ENCODE measurements at places on chromosomes 3 and 15. TPM values are rescaled to one million over a fixed set of nuclear protein-coding genes. Genes with fewer than 3 reads are reported as not detected.

- DNase-seq = no peak
Observed at GRCh38 chr15:62933386-62933785, 109.2 kb upstream of the TPM1 start.

DNA sequence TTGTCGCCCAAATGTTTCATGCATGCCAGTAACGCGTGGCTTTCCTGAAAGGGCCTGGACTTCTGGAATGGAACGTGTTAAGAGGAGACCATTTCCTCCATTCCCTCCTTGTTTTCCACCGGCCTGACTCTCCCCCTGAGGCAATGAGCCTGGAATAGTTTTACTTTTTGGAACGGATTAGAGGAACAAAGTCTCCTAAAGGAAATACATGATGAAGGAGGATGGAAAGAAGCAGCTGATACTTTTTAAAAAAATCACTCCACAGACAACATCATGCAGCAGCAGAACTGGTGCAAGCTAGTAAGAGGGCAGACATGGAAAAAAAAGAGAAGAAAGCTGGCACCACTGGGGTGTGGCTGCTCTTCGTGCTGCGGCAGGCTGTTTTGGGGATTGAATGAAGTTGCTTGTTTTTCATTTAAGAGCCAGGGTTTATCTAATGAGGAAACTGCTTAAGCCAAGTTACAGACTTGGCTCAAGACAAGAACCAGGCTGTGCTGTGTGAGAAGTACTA is 3.6 kb upstream of the KBTBD12 start:
- no peak for DNase-seq

- DNase-seq = no peak
Observed at GRCh38 chr15:93019971-93020370, 69.0 kb downstream of the RGMA start.

DNA sequence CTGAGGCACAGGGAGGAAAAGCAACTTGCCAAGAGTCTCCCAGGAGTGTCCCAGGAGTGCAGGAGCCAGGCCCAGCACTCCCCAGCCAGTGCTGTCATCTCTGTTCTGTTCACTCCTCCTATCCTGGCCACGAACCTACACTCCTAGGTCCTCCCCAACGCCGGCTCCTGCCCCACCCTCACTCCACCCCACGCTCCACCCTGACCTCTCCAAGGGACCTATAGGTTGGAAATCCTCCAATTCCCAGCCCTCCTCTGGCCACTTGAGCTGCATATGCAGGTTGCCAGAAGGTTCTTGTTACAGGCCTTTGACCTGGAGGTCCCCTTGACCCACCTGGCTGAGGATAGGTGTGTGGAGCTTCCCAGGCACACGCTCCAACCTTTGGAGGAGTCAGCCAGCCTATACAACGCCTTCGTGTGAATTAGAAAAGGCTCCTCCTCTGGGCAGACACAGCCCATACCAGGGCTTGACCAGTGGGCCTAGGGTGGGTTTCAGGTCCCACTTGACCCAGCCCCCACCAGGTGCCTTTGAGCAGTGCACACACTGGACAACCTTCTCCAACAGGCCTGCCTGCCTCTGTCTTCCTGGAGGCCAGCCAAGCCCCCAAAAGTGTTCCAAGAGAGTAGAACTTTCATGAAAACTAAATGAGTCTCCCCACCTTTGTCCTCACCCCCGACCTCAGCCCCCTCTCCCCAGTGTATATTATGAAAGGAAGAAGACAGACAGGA is 167.2 kb upstream of the TLE3 start:
- DNase-seq = no peak

DNA sequence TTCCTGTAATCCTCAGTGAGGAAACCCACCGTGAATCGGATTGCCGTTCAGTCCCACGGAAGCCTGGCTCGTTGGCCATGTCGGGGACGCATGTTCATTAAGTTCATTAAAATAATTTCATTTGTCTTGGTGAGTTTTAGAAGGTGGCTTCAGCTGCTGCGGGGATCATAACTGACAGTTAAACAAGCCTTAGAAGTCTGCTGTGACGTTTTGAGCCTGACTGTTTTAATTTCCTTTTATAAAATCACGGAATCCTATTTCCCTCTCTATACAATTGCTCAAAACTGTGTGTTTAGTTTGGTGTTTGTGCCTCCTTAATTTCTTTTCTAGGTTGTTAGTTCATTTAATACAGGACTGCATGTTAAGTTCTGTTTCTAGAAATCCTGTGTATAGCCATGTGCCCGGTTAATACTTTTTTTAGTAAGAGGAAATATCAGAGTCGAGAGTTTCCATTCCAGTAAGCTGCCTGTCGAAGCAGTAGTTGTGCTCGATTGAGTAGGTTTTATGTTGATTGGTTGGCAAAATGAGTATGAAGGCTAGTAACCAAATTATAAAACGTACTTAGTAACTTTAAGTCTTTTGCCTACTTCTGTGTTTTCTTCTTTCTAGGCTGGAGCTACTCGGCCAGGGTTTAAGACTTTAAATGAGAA is 705 bp downstream of the NIPA2 start:
- no peak for DNase-seq

DNA sequence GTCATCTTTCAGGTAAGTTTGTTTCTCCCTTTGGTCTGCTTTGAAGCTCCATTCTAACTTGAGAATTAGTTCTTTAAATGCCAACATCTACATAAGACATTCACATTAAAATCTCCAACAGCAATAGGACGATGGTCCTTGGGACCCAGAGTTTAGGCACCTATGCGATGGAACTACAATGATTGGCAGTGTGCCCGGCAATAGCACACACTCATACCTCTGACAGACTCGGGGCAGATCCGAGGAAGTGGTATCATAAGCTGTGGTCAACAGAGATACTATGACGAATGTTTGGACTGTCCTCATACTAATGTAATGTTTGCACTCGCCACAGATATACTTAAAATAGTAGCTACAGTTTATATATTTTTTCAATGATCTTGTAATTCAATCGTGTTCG is 34.2 kb upstream of the NR2F2 start:
- no peak for DNase-seq

GRCh38 chr15:66251790-66252684 is 1.5 kb downstream of the MEGF11 start:
- peak; percentile 7 for DNase-seq

DNA sequence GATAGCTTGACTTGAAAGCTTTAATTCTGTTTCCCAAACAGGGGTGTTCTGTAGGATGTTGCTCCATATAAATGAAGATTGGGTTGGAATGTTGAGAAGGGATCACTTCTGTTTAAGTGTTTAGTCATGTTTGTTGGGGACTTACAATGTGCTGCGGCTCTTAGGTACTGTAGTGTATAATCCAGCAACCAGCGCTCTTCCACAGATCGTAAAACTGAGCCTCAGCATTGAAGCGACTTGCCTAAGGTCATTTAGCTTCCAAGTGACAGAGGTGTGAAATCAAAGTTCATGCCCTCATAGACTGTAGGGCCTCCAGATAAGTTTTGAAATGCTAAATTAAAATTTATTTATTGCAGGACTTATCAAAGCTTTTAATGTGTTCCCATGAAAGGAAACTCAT is 1.8 kb downstream of the MKRN2 start:
- no peak for DNase-seq

- no peak for DNase-seq
Observed at GRCh38 chr3:132556508-132557159, 40.4 kb upstream of the ACKR4 start.

- DNase-seq = no peak
Observed at GRCh38 chr15:26838742-26839460, 28.0 kb upstream of the GABRA5 start.

GRCh38 chr3:81419228-81419627 is 342.2 kb downstream of the GBE1 start:
- peak; percentile 1 for DNase-seq

GRCh38 chr3:54712539-54712938 is 215.3 kb downstream of the LRTM1 start:
- DNase-seq = no peak

GRCh38 chr3:179927191-179927590 is 109.5 kb downstream of the PEX5L start:
- DNase-seq = no peak

- DNase-seq = peak; percentile 66
Observed at GRCh38 chr3:78994174-78995027, 773.4 kb downstream of the ROBO1 start.

DNA sequence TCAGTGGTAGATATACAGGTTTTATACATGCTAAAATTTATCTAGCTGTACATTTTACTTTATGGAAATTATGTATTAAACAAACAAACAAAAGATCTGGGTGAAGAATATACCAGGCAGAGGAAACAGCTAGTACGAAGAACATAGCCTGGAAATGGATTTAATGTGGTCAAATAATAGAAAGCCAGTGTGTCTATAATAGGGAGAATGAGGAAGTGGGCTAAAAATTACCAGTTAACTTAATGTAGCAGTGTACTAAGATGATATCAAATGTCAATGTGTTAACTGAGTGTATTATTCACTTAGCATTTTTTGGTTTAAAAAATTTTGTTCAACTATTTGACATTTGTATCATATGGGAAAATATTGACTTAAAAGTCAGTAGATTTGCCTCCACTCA is 22.8 kb upstream of the SLC15A2 start:
- no peak for DNase-seq

DNA sequence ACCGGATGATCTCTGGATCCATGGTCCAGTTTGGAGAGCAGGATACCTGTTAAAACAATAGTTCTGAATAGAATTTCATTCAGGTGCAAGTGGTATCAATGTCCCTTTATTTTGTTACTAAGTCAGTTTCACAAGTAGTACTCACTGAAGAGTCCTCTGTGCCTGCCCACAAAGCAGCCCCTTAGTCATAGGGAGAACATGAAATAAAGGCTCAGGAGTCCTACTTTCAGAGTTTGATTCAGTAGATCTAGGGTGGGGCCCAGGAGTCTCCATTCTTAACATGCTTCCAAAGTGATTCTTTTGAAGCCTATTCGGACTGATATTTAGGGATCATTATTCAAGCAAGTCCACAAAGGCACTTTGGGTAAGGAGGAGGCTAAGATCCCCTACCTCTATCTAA is 79.8 kb upstream of the ACKR4 start:
- no peak for DNase-seq

DNA sequence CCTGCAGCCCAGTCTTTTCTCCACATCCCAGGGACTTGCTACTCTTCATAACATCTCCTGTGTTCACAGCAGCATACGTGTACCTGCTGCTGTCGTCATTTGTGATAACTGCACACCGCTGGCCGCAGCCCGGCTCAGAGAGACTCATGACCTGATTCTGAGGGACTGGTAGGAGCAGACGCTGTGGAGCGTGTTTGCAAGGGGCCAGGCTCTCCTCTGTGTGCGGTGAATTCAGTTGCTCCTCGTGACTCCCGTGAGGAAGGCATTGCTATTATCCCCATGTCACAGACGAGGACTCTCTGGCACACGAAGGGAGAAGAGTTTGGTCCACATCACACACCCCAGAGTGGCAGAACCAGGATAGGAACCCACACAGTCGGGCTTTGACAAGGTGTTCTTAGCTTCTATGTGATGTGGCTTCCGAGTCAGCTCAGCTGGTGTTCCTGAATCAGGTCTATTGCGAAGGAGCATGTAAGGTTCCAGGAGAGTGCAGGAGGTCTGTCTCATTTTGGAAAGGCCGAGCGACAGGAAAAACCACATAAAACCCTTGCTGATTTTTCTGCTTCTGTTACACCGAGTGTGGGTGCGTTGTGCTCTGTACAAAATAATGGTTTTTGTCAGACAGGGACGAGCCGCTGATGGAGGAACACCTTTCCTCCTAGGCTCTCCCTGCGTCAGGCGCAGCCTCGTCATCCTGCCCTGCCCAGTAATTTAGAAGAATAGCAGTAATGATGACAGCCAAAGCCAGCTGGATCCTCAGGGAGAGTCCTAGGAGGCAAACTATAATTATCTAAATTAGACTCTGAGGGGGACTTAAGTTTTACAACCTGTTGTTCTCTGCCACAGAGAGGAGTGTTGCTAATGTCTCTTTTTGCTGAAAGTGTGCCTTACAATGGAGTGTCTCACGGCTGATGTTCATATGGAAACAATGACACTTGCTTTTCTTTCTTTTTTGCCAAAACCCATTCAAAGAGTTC is 157.5 kb upstream of the RGMA start:
- no peak for DNase-seq

DNA sequence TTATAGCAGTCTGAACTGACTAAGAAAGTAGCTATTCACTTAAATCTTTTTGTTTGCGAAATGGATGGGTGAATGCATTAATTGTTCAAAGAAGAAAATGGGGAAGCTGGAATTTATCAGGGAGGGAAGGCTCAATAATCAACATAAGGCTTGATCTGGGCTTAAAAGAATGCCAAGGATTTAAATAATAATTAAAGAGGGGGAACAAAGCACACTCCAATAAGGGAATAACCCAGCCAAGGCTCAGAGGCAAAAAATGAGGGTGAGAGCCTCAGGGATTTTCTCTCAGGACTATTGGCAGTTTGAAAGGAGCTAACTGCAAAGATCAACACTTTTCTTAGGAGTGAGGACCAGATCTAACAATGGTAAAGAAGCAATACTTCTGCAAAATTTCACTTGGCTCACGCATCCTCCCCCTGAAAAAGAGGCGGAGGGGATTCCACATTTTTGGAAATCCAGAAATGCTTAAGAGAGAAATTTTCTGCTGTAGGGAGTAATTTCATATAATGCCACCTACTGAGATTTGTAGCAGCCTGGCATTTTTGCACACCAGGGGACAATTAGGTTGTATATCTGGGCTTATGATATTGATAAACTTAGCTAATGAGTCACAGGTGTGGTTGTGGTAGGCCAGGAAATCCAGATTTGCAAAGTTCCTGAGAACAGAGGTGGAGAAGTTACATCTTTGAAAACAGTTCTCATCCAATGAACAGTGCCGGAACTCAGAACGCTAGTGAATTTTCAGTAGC is 405.1 kb downstream of the TUSC7 start:
- no peak for DNase-seq

DNA sequence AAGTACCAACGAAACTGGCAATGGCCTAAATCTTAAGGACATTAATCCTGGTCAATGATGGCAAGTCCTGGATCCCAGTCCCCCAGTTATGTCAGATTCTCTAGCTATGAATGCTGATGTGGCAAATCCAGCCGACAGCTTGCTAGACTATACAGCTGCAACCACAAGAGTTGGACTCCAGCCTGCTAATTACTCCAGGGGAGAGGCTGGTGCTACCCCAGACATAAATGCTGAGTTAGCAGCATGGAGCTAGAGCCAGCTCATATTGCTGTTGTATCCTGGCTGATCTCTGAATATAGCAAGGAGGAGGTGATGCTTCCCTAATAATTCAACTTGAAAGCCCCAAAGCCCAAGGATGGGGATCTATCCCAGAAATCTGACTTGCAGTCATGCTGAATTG is 207.1 kb downstream of the LRRN1 start:
- no peak for DNase-seq

DNA sequence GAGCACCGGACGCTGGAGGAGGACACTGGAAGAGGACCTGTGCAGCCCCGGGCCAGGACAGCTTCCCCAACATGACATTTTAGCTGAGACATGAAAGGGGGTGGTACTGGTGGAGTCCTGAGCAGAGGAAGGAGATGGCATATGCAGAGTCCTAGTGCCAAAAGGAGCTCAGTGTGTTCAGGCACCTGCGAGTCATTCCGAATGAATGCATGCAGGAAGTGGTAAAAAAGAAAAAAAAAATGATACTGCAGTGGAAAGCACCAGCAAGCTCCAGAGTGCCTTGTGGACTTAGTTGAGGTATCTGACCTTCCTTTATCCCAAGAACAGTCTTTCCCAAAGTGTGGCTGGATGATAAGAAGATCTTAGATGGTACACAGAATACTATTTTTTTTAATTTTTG is 6.6 kb upstream of the ZNF148 start:
- no peak for DNase-seq

NEO1 gene
- total RNA-seq = 10.0 TPM

ADGRG7 gene
- total RNA-seq = not detected

OCA2 gene
- not detected for total RNA-seq

GOLGA8T gene
- total RNA-seq = not detected

LEKR1 gene
- 1.5 TPM for total RNA-seq

SIAH2 gene
- total RNA-seq = 79.5 TPM

TMEM45A gene
- 14.8 TPM for total RNA-seq

GPR160 gene
- total RNA-seq = 14.0 TPM

PPM1L gene
- 1.4 TPM for total RNA-seq

GHSR gene
- not detected for total RNA-seq

GOLGA8J gene
- total RNA-seq = not detected
